ENCODE measurements at places on chromosomes 2 and 18.

GRCh38 chr18:35085450-35086380 lies 44.5 kb downstream of the MAPRE2 start:
- DNase-seq = no peak

DNA sequence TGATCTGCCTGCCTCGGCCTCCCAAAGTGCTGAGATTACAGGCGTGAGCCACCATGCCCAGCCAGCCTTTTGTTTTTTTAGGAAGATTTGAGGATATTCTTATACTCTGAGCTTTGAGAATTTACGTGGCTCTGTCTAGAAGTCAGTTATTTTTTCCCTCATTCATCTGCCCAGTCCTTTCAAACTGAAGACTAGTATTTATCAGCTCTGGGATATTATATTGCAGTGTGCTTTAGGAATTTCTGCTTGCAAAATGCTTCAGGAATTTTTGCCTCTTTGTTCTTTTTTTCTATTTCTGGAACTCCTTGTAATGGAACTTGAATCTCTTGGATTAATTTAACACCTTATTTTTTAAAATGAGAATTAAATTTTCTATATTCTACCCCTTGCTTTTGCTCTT lies 22.6 kb downstream of the ACSL3 start:
- DNase-seq = no peak

DNA sequence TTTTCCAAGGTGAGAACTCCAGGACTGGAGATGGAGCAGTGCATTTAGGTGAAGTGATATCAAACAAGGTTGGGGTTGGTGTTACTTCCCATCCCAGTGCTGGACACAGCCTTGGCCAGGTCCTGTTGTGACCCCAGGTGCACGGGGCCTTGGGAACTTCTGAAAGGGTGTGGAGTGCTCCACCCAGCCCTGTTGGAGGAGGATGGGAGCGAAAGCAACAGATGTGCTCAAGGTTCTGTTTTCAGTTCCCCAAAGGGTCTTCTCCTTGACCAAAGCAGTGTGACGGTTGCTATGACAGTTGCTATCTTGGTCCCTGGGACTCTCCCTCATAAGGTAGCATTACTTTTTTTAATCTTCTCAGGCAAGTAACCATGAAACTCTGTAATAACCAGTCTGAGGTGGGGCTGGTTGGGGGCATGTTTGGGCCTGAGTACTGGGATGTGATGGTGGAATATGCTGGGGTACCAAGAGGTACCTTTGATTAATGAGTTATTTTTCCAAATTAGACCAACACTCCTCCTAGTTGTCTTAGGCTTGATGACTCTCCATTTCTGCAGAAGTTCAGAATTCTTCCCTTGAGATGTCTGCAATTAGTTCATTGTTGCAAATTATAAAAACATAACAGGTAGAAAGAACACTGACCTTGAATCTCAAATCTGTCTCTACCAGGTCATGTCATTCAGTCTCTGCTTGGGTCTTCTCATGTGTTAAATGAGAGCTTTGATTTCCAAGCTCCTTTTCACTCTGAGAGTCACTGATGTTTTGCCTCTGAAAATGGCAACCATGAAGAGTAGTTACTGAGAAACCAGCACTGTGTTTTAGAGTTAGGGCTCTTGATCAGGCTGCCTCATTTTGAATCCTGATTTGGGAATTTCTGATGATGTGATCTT lies 154.5 kb downstream of the RPIA start:
- DNase-seq = no peak

DNA sequence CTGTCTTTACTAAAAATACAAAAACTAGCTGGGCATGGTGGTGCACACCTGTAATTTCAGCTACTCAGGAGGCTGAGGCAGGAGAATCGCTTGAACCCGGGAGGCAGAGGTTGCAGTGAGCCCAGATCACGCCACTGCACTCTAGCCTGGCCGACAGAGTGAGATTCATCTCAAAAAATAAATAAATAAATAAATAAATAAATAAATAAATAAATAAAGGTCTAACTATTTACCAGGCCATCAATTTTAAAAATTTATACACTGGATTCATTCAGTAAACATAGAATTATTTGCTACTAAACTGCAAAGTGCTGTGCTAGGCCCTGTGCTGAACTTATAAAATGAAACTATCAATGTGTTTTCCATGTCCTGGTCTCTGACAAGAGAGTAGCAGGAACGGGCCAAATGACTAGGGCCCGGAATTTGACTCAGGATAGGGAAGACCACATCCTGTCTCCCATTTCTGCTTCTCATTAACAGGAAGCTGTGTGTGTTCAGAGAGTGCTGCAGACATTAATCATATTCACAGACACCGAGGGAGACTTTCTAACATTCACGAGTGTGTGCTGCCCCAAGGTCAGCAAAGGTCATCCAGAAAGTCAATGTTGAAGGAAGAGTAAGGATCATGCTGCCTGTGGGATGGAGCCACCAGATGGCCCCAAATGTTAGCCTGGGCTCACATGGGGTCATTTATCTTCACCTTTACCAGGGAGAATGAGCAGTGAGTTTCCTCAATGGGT lies 95.8 kb downstream of the SPP2 start:
- no peak for DNase-seq

- DNase-seq = no peak
Observed at GRCh38 chr2:36618381-36618780, 20.4 kb upstream of the FEZ2 start.

DNA sequence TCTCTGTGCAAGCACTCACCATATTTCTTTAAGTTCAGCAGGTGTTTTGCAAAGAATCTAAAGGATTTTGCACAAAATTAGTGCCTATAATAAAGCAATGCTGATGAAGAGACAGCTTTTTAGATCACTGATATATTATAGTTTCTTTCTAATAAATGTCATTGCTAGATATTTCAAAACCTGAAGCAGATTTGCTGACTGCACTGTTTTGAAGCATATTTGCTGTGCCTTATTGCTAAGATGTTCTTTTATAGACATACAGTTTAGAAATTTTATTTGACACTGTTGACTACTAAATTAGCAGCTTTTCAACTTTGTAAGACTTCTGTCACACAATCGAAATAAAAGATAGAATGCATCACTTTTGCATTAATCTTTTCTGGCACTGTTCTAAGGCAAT lies 620.9 kb upstream of the CELF4 start:
- no peak for DNase-seq

DNA sequence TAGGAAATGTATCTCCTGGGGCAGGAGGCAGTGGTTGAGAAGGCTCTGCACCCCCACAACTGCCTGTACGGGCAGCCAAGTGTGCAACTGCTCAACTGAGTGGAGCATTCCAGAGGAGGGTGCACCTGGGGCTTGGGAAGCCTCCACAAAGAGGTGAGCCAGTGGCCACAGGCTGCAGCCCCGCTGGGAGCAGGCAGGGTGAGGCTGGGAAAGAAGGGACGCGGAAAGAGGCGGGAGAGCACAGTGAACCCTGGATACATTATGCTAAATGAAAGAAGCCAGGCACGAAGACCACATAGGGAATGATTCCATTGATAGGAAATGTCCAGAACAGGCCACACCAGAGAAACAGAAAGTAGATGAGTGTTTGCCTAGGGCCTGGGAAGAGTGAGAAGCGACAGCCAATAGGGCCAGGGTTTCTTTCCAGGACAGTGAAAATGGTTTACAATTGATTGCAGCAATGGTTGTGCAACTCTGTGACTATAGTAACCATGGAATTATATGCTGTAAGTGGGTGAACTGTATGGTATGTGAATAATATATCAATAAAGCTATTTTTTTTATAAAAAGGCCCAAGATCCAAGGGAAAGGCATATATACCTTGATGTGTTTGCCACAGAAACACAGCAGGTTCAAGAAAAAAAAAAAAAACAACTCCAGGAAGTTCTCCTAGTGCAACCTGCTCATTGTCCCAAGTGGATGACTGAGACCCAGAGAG lies 82.4 kb downstream of the DDX1 start:
- DNase-seq = no peak

DNA sequence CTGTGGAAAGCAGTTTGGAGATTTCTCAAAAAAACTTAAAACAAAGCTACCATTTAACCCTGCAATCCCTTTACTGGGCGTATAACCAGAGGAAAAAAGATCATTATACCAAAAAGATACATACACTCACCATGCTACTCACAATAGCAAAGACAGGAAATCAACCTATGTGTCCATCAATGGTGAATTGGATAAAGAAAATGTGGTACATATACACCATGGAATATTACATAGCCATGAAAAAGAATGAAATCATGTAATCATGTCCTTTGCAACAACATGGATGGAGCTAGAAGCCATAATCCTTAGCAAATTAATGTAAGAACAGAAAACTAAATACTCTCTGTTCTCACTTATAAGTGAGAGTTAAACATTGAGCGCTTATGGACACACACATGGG lies 18.6 kb downstream of the ABCA12 start:
- no peak for DNase-seq

DNA sequence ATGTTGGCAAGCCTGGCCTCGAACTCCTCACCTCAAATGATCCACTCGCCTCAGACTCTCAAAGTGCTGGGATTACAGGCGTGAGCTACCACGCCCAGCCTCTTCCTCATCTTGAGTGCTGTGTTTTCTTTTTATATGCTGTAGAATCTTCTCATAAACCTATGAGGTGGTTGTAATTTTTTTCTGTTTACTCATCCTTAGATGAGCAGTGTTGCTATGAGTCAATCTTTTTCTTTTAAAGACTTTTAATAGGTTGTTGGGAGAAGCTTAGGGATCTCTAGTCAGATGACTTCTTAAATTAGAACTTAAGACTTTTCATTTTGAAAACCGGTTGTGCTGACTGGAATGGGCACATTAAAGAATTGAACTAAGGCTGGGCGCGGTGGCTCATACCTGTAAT lies 8.7 kb upstream of the AAK1 start:
- no peak for DNase-seq

DNA sequence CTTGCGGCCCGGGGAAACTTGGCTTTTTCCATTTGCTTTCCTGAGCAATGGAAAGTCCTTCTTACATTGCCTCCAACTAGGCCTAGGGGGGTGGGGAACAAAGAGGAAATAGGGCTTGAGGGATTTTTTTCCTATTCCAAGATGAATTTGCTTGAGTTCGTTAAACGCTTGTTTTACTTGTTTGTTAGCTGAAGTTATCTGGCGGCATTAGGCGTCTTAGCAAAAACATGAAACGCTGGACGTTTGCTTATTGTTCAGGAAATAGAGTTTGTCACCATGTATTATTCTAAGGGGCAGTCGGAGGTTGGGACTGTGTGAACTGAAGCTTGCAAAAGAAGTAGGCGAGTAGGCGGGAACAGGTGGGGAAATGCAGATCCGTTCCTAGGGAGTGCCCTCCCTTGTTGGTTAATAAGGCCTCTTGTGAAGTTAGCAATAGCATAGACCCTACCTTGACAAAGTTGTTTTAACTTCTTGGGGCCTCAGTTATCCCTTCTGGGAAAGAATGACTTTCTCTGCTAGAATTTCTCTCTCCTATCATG lies 1.9 kb downstream of the CABLES1 start:
- no peak for DNase-seq

GRCh38 chr2:109164739-109165221 lies 35.8 kb downstream of the SH3RF3 start:
- no peak for DNase-seq

- no peak for DNase-seq
Observed at GRCh38 chr18:69257861-69258458, 142.7 kb upstream of the DOK6 start.

- DNase-seq = no peak
Observed at GRCh38 chr18:60875957-60876507, 457.2 kb upstream of the CDH20 start.

GRCh38 chr2:54866868-54867267 lies 143.4 kb downstream of the EML6 start:
- DNase-seq = no peak

GRCh38 chr2:158997037-158997790 lies 28.8 kb downstream of the TANC1 start:
- DNase-seq = no peak

- DNase-seq = peak; percentile 80
Observed at GRCh38 chr2:207166349-207167098, 776 bp upstream of the KLF7 start.

GRCh38 chr2:202762556-202762955 lies 109.0 kb downstream of the ICA1L start:
- DNase-seq = no peak

GRCh38 chr18:75211626-75211952 lies 992 bp downstream of the TSHZ1 start:
- no peak for DNase-seq

GRCh38 chr2:33292981-33293595 lies 183.4 kb upstream of the RASGRP3 start:
- DNase-seq = peak; percentile 10

DNA sequence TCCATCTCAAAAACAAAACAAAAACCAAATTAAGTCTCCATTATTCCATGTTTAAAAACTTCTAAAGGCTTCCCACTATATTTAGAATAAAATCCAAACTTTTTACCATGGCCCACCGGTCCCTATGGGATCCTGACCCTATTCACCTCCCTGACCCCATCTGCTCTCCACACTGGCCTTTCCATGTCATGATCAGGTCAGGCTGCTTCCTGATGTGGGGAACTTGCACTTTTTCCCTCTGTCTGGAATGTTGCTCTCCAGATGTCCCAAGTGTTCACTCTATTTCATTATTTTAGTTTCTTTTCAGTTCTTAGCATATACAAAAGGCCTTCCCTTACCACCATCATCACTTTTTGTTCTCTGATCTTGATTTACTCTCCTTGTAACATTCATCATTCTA lies 7.5 kb upstream of the MTA3 start:
- no peak for DNase-seq

GRCh38 chr2:210009126-210009525 lies 6.7 kb downstream of the RPE start:
- DNase-seq = no peak

DNA sequence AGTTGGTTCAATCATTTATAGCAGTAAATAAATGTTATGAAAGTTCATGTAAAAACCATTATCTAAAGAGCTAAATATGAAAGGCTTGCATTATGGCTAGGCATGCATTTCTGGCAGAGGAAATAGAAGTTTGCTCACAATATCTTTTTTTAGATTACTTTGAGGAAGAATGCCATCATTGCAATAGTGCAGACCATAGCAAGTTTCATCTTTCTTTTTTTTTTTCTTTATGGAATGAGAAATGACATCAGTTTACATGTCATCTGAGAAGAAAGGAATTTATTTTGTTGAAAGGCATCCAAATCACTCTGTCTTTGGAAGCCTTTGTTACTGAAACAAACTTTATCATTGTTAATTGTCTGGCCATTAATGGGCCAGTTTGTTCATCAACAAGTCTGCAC lies 74.5 kb upstream of the NCKAP5 start:
- no peak for DNase-seq

DNA sequence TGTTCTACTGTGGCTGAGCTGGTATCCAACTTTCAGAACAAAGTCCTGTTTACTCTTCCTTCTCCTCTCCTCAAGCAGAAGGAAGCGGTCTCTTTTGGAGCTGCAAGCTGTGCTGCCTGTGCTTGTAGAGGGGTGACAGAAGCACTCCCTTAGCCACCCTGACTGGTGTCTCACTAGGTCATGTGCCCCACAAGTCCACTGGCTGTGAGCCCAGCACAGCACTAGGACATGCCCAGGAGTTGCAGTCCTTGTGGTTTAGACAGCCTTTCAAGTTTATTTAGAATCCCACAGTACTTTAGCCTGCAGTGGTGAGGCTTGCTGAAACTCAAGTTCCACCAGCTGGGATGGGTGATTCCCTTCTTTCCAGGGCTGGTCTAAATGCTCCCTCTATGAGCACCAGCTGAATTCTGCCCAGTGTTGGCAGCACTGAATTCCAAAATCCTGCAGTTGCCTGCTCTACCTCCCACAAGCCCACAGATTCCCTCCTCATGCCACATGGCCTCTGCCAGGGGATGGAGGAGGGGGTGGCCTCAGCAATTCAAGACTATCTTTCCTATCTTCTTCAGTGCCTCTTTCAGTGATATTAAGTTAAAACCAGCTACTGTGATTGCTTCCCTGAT lies 61.2 kb downstream of the CCDC85A start:
- no peak for DNase-seq
